ENCODE measurements at places on chromosomes 2 and 18.
A peak's percentile ranks its signal among the peaks of the same experiment; 100 is the strongest.

- no peak for DNase-seq
Measured at GRCh38 chr18:78981989-78982620, 2.5 kb downstream of the SALL3 start.

DNA sequence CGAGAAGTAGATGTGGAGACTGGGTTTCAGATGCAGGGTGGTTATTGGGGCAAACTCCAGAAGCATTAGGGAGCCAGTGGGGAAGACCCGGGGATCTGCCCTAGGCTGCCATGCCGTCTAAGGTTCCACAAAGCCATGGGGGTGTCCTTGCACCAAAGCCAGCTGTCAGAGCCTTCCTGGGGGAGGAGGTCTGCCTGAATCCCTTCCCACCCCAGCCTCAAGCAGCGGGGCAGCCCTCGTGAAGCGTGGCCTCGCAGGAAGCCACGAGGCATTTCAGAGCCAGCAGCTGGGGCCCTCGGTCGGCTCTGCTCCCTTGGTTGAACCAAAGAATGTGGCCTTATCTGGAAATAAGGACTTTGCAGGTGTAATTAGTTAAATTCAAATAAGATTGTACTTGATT is 51.2 kb upstream of the UBE2F start:
- DNase-seq = no peak

- no peak for DNase-seq
Measured at GRCh38 chr2:151766437-151767153, 32.3 kb upstream of the NEB start.

DNA sequence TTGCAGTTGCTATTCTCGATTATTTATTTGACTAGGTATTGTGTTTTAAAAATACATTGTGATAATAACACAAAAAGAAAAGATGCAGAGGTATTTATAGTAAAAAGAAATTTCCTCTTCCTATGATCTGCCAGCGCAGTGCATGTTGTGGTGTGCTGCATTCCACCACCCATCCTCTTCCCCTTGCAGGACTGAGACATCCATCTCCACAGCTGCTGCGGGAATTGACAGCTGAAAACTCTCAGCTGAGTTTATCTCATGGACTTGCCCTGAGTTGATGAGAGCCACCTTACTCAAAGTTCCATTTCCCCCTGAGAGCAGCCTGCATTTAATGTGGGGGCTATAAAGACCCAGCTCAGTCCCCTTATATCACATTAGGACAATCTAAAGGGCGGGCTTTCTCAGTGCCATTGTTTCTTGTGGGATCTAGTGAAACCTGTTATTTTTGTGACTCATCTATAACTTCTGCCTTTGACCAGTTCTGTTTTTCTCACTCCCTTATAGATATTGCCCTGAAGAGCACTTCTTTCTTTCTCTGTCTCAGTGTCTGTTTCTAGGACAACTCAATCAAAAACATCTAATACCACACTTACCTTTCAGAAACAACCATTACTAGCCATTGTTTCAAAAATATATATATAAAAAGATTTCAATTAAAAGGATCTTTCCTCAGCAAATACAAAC is 698.5 kb downstream of the NR4A2 start:
- peak; percentile 26 for DNase-seq

DNA sequence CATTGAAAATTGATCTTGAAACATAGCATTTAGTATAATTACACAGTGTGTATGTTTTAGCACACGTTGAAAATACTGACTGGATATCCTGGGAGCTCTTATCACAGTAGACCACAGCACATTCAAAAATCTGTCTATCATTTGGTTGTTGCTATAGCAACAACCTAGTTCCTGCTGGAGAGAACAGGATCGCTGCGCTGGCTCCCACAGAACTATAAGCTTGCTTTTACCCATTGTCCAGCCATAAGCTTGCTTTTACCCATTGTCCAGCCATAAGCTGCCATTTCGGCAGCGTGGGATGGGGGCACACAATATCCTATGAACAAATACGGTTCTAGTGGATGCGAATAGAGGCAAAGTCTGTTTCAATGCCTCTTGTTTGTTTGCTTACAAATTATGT is 70.4 kb upstream of the ST6GAL2 start:
- DNase-seq = no peak

- DNase-seq = peak; percentile 88
Measured at GRCh38 chr2:173521450-173522192, 166.9 kb downstream of the CDCA7 start.

DNA sequence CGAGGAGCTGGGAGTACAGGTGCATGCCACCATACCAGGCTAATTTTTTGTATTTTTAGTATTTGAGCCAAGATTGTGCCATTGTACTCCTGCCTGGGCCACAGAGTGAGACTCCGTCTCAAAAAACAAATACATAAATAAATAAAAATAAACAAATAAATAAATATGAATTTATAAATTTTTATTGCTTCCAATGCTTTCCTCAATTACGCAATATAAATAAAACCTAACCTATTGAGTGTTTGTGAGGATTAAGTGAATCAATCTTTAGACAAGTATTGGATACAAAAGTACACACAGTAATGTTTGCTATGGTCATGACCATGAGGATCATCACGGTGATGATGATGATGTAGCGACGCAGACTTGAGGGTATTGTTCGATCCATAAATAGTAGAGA is 257.4 kb downstream of the ASXL3 start:
- no peak for DNase-seq

DNA sequence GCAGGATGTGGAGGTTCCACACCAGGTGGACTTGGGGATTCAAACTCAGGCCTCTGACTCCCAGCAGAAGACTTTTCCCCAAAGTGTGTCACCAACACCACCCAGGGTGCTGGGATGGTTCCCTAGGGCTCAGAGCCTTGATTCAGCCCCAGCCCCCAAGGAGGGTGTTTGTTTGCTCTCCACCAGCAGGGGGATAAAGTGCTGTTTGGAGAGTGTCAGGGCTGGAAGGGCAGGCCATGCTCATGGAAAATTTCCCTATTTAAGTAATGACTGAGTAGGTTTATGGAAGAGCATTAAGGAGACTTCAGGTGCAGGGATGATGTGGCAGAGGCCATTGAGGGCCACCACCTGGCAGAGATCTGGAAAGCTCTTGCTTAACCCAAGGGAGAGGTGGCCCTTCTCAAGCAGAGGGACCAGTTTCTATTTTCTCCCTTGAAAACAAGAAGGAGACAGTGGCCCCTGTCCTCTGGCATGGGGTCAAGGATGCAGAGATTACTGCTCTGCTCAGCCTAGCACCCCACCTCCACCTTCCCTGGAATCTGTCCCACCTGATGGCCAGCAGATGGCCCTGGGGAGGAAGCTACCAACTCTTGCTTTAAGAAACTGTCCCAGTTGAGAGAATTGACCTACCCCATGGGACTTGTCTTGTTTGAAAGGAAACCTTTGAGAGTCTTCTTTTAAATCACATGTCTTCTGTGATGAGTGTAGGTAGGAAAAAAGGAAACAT is 122.1 kb downstream of the ACOXL start:
- DNase-seq = peak; percentile 7
